Spinal cord (tissue), 10 donors: ENCODE measurements at places on chromosomes 4 and X. TPM values are rescaled to one million over a fixed set of nuclear protein-coding genes. Genes with fewer than 3 reads are reported as not detected.

DNA sequence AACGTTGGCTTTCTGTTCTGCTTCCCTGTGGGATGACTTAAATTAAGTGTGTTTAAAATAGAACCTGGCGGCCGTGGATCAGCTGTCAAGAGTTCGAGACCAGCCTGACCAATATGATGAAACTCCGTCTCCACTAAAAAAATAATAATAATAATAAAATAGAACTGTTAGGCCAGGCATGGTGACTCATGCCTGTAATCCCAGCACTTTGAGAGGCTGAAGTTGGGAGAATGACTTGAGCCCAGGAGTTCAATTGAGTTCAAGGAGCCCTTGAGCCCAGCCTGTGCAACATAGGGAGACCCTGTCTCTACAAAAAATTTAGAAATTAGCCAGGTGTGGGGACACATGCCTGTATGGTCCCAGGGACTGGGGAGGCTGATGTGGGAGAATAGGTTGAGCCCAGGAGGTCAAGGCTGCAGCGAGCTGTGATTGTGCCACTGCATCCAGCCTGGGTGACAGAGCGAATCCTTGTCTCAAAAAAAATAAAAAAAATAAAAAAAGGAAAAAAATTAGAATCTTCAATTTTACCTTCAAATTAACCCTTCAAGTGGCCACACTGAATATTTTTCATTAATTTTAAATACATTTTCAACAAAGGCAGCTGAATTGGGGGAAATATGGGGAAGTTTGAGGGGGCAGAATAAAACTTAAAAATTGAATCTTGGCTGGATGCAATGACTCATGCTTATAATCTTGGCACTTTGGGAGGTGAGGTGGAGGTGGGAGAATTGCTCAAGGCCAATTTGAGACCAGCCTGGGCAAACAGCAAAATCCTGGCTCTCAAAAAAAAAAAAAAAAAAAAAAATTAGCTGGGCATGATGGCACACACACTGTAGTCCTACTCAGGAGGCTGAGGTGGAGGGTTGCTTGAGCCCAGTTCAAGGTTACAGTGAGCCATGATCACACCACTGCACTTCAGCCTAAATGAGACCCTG is 31.8 kb upstream of the HSD17B13 start:
- no peak for DNase-seq

DNA sequence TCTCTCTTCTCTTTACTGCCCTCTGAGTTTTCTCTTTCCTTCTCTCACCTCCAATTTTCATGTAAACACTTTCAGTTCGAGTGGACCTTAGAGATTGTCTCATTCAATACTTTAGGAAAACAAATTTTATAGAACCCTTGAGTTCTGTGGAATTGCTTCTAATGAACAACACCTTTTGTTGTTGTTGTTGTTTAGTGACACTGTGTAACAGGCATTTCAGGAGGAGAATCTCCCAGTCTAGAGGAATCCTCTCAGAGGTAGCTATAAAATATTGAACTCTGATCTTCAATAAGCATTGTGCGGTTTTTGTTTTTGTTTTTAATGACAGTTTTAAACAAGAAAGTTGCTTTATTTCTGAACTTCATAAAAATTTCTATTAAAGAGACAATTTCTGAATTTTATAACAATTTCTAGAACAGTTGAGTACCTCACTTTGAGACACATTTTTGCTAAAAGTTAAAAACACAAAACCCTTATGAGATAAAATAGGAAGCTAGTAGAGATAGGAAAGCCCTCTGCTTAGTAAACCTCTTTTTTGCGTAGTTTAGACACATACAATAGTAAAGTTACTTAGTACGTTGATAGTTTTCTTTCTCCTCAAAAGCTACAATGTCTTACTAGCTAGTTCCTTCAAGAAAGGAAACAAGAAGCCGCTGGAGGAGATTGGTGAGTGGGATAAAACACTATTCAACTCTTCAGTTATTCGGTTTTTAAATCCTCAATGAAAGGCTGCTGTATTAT is 38.8 kb downstream of the CLCN3 start:
- DNase-seq = no peak

GRCh38 chr4:61067381-61067780 is 132.7 kb upstream of the ADGRL3 start:
- no peak for DNase-seq

- no peak for DNase-seq
These were observed 108.3 kb downstream of the CLNK start for GRCh38 chr4:10576236-10576635.

DNA sequence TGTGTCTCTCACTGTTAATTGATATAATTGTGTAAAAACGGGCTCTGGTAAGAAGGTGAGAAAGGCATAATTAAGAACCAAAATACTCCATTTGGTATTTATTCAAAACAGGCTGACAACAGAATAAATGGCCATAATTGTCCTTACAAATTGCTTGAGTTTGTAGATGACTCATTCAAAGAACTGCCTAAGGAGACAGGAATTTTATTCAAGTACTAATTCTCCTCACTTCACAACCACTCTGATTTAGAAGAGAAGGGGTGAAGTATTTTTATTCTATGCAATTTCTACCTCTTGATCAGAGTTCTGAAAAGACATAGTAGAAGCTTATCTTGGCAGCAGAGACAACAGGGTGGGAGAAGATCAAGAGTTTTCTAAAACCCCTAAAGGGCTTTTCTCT is 43.1 kb downstream of the ATP11C start:
- no peak for DNase-seq

GRCh38 chr4:98803251-98803650 is 125.7 kb downstream of the EIF4E start:
- DNase-seq = no peak

LRP2BP gene
- total RNA-seq = 8.0 TPM

- DNase-seq = no peak
These were observed 14.3 kb downstream of the TMEM33 start for GRCh38 chr4:41949531-41949930.

- peak; percentile 95 for DNase-seq
These were observed 51.5 kb upstream of the TRIM2 start for GRCh38 chr4:153152501-153153338.

DNA sequence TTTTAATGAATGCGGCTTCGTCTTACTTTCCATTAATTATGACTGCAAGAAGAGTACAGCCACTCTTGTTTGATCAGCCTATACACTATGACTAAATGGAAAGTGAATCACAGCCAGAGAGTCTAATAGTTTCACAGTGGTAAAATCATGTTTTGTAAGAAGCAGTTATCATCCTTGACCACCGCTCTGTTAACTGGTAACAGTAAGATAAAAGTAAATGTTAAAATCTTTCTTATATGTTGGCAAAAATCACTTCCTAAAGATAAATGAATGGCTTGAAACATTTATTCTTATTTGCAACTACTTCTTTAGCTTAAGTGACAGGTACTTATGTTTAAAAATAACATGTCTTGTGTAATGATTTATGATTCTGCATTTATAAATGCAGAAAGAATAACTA is 13.2 kb downstream of the GALNT7 start:
- no peak for DNase-seq

GRCh38 chr4:146247356-146247755 is 33.0 kb downstream of the REELD1 start:
- no peak for DNase-seq

GRCh38 chr4:122784261-122784660 is 42.4 kb upstream of the FGF2 start:
- no peak for DNase-seq

- peak; percentile 81 for DNase-seq
These were observed 13.2 kb upstream of the RAB9B start for GRCh38 chrX:103845165-103845653.

- DNase-seq = peak; percentile 68
These were observed 444.4 kb upstream of the IGFBP7 start for GRCh38 chr4:57554556-57555092.

DNA sequence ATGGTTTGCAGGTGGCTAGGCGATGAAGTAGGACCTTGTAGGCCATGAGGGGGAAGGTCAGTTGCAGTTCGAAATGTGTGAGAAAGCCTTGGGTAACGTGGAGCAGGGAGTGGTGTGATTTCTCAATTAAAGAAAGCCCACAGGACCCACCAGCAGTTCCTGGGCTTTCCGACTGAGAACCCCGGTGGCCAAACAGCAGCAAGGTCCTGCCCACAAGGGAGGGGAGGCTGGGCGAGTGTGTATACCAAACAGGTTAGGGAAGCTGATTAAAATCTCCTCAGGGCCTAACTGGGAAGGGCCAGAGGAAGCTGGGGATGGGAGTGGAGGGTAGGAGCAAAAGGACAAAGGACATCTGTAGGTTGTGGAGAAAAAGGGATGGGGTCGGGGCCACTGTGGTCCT is 2.4 kb downstream of the ATP6AP1 start:
- no peak for DNase-seq

DNA sequence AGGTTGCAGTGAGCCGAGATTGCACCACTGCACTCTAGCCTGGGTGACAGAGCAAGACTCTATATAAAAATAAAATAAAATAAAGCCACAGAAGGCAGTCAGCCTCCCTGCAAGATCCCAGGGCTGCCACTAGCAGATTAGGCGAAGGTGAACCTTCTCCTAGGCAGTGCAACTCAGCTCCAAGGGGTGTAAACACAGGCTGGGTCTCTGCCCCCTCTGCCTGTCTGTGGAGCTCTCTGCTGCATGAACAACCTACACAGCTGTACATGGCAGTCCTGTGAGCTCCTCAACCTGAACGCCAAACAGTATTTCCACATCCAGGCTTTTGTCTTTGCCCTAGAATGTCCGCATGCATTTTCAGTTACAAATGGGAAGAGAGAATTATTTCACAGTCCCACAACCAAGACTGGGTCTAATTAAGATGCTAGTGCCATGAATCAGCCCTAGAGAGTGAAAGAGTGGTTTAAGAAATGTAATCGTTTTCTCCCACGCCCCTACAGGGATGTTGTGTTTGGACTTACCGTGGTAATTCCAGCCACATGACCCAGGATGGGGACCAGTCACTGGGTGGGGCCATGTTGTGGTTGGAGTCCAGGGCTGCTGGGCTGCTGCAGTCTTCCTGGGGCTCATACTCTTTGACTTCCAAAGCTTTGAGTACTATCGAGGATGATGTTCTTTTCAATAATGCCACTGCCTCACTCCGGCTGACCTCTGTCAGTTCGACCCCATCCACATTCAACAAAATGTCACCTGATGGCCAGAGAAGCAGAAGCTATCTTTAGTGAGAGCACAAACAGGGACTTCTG is 99.0 kb downstream of the FIP1L1 start:
- no peak for DNase-seq

GRCh38 chr4:158211222-158211621 is 936 bp downstream of the TMEM144 start:
- no peak for DNase-seq

GRCh38 chr4:168516841-168517240 is 20.0 kb downstream of the PALLD start:
- no peak for DNase-seq

PDZD4 gene
- total RNA-seq = 49.2 TPM

WNK3 gene
- 29.5 TPM for total RNA-seq

GRCh38 chr4:167177925-167178324 is 56.4 kb downstream of the SPOCK3 start:
- no peak for DNase-seq

DNA sequence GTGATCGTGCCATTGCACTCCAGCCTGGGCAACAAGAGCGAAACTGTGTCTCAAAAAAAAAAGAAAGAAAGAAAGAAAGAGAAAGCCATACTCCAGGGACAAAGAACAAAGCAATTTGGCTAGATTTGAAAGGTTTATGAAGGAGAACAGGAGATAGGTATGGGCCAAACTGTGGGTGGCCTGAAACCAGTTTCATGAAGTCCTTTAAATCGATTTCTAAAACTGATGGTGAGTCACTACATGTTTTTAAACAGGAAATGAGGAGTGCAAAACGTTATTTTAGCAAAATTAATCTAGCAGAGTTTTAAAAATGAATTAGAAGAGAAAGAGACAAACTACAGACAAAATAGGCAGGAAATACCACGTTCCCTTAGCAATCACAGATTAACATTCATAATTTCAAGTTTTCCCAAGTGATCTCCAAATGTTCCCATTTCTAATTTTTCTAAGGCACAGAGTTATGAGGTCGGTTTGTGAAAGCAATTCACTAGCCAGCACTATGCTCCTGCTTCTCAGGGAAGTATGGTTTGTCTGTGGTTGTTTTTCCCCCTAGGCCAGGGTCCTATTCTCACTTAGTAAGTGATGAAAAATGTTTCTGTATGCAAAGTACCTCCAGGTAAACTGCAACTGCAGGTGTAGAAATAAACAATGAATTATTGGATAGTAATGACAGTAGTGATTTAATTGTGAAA is 190.6 kb downstream of the PPP3CA start:
- no peak for DNase-seq

EREG gene
- total RNA-seq = 0.30 TPM

AASDH gene
- 31.7 TPM for total RNA-seq

DNA sequence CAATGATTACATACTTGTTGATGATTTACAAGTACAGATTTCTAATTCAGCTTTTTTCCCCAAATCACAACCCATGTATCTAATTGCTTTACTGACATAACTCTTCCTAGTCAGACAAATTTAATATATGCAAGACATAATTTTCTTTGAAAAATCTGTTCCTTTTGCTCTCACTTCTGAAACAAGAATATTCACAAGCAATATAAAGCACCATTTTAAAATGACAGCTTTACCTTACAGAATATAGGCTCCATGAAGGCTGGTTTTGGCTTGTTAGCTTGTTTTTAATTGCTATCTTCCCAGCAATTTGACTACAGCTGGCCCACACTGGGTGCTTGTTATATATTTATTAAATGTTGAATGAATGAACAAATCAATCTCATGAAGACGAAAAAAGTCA is 24.5 kb downstream of the GPM6A start:
- no peak for DNase-seq

DNA sequence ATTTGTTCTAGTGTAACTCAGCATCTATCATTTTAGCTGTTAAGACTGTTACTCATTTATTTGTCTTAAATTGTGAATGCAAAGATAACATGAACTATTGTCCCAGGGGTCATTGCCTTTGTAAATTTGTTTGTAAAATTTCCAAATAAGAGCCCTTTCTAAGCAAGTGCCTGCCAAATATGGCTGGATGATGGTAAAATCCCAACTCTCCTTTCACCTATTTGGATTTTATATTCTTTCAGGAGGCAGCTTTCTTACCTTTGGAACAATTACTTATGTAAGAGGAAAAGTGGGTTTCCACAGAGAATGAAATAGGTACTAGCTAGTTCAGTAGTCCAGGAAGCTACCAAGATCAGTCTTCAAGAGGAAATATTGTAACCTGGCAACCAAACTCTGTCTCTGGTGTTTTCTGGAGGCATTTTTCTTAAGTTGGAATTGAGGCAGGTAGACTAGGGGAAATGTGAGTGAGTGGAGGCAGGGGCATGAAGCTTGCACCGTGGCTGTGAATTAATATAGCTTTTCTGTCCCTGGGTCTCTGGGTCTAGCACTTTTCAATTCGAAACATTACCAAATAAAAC is 363.0 kb upstream of the ZCCHC13 start:
- DNase-seq = no peak
